ENCODE measurements at places on chromosomes 16 and 17.
A peak's percentile ranks its signal among the peaks of the same experiment; 100 is the strongest.

- DNase-seq = no peak
Measured at GRCh38 chr17:27816946-27817345, 16.6 kb upstream of the NOS2 start.

DNA sequence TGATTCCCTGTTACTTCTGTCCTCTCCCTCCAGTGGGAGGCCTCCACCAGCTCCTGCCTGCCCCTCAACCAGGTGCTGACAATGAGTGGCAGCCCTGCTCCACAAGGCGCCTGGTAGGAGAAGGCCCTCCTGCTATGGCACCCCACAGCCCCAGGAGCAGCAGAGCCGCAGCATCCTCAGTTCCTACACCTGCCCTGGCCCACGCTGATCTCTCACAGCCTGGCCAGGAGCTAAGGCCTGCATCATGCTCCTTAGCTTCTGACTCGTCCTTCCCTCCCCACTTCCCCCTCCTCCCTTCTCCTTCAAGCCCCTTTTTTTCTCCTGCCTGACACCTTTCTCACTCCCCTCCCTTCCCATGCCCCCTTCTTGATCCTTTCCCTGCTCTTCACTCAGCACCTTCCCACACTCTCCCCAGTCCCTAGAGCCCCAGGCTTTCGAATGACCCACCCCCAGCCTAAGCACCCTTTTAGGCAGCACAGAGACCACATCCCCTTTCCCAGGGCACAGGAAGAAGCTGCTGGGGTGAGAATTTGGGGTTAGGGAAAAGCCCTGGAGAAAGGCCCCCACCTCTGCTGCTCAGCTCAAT is 6.5 kb downstream of the PROCA1 start:
- DNase-seq = no peak

DNA sequence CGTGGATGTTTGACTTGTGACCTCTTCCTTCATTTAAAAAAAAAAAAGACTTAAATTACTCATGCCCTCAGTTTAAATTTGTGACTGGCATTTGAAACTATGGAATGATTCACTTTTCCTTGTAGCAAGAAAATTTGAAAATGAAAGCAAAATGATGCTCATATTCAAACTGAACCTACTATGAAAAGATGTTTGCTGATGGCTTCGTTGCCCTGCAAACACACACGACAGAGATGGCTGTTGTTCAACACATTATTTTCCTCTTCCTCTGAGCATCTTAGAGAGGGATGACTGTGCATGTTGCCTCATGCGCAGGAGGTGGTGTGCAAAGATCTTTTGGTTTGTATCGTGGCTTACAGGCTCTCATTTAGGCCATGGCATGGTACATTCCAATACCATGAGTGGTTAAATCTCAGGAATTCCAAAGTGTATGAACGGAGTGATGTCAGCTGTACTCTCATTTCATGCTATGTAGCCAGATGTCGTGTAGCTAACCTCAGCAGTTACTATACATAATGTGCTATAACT is 164.5 kb downstream of the PRKCA start:
- DNase-seq = no peak

DNA sequence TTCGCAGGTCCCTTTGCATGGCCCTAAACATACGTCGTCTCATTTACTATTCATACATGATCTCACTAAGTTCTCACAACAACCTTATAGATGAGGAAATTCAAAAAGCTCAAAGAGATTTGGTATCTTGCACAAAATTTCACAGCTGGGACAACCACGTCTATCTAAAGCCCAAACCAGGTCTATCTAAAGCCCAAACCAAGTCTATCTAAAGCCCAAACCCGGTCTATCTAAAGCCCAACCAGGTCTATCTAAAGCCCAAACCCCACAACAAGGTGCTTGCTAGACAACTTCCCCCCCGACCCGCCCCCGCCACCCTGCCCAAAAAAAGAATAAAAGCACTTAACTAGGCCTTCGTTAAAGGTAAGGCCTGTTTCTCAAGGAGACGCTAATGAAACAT is 174.9 kb downstream of the VPS53 start:
- DNase-seq = no peak

- DNase-seq = no peak
Measured at GRCh38 chr17:16975744-16976625, 4.1 kb upstream of the TNFRSF13B start.

GRCh38 chr17:30253312-30253711 is 17.8 kb upstream of the SLC6A4 start:
- DNase-seq = no peak

- DNase-seq = no peak
Measured at GRCh38 chr16:72847187-72848027, 200.5 kb downstream of the ZFHX3 start.

DNA sequence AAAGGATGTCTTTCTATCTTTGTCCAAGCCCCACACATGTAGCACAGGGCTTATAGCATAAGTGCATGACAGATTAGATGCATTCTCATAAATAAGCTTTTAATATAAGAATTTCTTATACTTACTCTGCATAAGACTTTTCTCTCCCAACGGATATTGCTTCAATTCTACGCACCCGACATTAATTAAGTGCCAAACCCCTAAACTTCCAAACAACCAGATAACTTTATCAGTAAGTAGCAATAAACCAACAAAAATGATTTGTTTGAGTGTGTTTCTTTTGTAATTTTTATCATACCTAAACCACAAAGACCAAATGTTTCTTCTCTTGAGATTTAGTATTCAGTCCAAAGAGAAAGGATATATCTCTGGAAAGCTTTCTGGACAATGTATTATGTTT is 391.5 kb downstream of the CDH8 start:
- DNase-seq = no peak

GRCh38 chr17:81954131-81955057 is 6.6 kb downstream of the NOTUM start:
- no peak for DNase-seq

DNA sequence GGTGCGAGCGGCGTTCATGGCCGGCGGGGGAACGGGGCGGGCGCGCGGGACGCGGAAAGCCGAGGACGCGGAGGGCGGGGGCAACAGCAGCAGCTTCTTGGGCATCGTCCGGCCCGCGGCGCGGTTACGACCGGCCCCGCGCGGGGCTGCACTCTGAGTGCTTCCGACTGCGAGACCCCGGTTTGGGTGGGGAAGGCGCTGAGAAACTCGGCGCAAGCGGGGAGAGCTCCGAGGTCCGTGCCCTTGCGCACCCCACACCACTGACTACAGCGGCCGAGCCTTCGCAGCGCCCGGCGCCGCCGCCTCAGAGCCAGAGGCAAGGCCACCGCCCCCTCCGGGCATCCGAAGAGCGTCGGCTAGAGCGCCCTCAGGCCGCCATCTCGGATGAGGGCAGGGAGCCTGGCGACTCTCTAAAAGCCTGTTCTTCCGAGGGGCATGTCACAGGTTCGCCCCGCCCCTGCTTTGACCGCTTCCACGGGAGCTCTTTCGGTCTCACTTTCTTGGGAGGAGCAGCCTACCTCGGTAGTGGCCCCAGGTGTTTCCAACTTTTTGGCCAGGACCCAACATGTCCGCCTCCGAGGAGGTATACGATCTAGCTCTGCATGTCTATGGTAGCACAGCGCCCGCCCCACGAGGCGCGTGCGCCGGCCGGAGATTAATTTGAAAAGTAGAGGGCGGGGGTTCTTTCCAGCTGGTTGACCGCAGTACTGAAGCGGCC is at the start of gene PRPSAP1:
Gene PRPSAP1 (minus strand): TSS at position 318 of the 718 bp plus-strand sequence. CDS start 213 bp downstream, at position 105.
- DNase-seq = peak; percentile 85

- no peak for DNase-seq
Measured at GRCh38 chr17:2071455-2072281, 16.8 kb downstream of the HIC1 start.

DNA sequence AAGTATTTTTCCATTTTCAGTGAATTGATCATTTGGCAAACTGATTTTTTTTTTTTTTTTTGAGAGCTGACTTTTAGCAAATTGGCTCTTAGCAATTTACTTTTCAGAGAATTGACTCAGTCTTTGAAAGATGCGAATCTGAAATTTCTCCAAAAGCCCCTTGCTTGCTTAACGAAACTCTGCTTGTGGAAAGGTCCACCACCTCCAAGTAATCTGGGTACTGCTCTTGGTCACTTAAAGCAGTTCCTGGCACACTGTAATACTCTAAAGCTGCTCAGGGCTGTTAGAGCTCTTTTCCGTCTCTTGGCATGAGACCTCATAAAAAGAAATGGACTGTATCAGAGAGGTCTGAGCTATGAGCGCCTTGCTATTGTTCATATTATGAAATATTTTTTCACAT is 2.9 kb downstream of the GSDMB start:
- DNase-seq = no peak

- DNase-seq = no peak
Measured at GRCh38 chr16:28041615-28042014, 21.9 kb downstream of the GSG1L start.

DNA sequence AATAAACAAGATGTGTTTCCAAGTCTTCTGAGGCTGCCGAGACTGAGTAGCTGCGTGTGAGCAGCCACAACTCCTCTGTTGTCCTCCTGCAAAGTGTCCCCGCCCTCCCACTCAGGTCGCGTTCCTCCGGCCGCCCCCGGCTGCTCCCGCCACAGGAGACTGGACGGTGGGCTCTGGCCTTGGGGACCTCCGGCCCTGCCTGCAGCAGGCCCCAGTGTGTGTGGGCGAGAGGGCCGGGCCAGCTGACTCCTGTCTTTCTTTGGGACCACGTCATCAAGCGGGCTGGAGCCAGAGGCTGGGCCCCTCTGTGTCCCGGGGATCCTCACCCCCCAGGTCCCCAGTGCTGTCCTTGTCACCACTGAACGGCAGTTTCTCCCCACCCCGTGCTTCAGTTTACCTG is 175.3 kb downstream of the NPIPB11 start:
- no peak for DNase-seq

DNA sequence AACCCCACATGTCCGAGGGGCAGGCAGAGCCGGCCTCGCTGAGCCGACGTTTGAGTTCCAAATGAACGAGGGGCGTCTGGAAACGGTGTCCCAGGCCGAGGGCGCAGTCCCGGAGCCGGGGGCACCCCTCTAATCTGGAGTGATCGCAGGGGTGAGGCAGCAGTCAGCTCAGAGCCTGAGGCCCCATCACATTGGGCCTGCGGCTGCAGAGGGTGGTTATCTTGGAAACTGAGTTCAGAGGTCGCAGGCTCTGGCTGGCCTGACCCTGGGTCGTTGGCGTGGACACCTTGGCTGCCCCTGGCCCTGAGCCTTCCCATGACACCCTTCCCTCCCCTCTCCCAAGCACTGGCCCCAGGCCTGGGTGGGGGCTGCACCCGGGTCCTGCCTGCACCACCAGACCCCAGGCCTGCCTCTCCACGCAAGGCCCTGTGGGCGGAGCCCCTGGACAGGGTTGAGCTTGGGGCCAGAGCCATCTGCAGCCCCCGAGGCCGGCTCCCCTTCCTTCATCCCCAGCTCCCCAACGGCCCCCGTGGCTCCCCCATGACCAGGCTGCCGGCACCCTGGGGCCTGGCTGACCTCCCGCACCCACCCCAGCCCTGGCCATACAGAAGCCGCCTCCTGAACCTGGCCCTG is 45.6 kb downstream of the ZFPM1 start:
- no peak for DNase-seq

GRCh38 chr17:60554377-60554788 is 28.3 kb upstream of the APPBP2 start:
- no peak for DNase-seq

GRCh38 chr16:80114699-80115098 is 426.1 kb upstream of the DYNLRB2 start:
- DNase-seq = no peak

- no peak for DNase-seq
Measured at GRCh38 chr17:42097691-42098631, at the start of gene ZNF385C. Gene ZNF385C (minus strand): TSS chr17:42098473. CDS start chr17:42063056, 35,417 bp downstream.

- DNase-seq = no peak
Measured at GRCh38 chr17:10398352-10398751, 23.4 kb downstream of the MYH8 start.

GRCh38 chr16:21991621-21992020 is 9.3 kb downstream of the PDZD9 start:
- DNase-seq = no peak
